A549 treated with CORT108297 at 1 μM for 4 hours (cell line): ENCODE measurements at places on chromosomes 5 and 9. TPM values are rescaled to one million over a fixed set of nuclear protein-coding genes. Genes with fewer than 3 reads are reported as not detected.

Gene RNF224
- total RNA-seq: 0.09 to 0.24 TPM (median 0.14 TPM) in 5 replicates

Gene PCDHA11
- total RNA-seq: 0.08 to 0.40 TPM (median 0.10 TPM) in 5 replicates

Gene IRX2
- total RNA-seq: 1.1 to 1.8 TPM (median 1.6 TPM) in 5 replicates

Gene LRRC14B
- not detected in 5 replicates for total RNA-seq

Gene RPP25L
- total RNA-seq: 35.1 to 50.0 TPM (median 48.2 TPM) in 5 replicates

Gene KIF4B
- total RNA-seq: 0.02 to 0.05 TPM (median 0.03 TPM) in 3 of 5 replicates, not detected in the others

Gene PTPRD
- 0.06 to 0.34 TPM (median 0.16 TPM) in 5 replicates for total RNA-seq

Gene GBGT1
- 1.3 to 3.0 TPM (median 2.6 TPM) in 5 replicates for total RNA-seq

Gene ANKRD20A1
- total RNA-seq: 0.75 to 1.2 TPM (median 1.1 TPM) in 5 replicates

Gene MAMDC2
- total RNA-seq: 0.15 to 0.38 TPM (median 0.29 TPM) in 5 replicates

Gene SLC31A1
- total RNA-seq: 19.1 to 21.7 TPM (median 20.5 TPM) in 5 replicates

Gene SKIC3
- total RNA-seq: 16.6 to 24.1 TPM (median 23.2 TPM) in 5 replicates

Gene LIX1
- not detected in 5 replicates for total RNA-seq

Gene COL27A1
- total RNA-seq: 9.8 to 15.3 TPM (median 14.6 TPM) in 5 replicates

Gene ASPN
- total RNA-seq: not detected in 5 replicates

Gene HRCT1
- total RNA-seq: 0.12 to 0.38 TPM (median 0.23 TPM) in 5 replicates

Gene ACSL6
- total RNA-seq: 0.03 to 0.17 TPM (median 0.12 TPM) in 4 of 5 replicates, not detected in the other

Gene CRAT
- total RNA-seq: 22.9 to 31.8 TPM (median 30.8 TPM) in 5 replicates

Gene FOXD4L6
- total RNA-seq: 0.06 TPM in 1 of 5 replicates, not detected in the others

Gene SH3TC2
- total RNA-seq: 0.35 to 0.58 TPM (median 0.36 TPM) in 5 replicates

Gene ADRB2
- total RNA-seq: 0.55 to 0.87 TPM (median 0.69 TPM) in 5 replicates

Gene C9orf43
- 0.53 to 0.88 TPM (median 0.65 TPM) in 5 replicates for total RNA-seq

Gene TPPP
- 4.7 to 6.4 TPM (median 5.6 TPM) in 5 replicates for total RNA-seq

Gene DND1
- total RNA-seq: 0.44 to 1.0 TPM (median 0.92 TPM) in 5 replicates

Gene DRD1
- total RNA-seq: 0.28 to 0.96 TPM (median 0.47 TPM) in 5 replicates

Gene PIK3R1
- 4.6 to 6.1 TPM (median 5.9 TPM) in 5 replicates for total RNA-seq

Gene PRKACG
- not detected in 5 replicates for total RNA-seq

Gene PTGR1
- total RNA-seq: 341 to 396 TPM (median 366 TPM) in 5 replicates

Gene AJM1
- 3.3 to 4.7 TPM (median 4.6 TPM) in 5 replicates for total RNA-seq

Gene GRXCR2
- total RNA-seq: not detected in 5 replicates

Gene PRRX2
- total RNA-seq: 3.5 to 8.8 TPM (median 7.8 TPM) in 5 replicates

Gene MAT2B
- total RNA-seq: 43.4 to 51.2 TPM (median 47.9 TPM) in 5 replicates

Gene ANKRD31
- 0.03 to 0.07 TPM (median 0.05 TPM) in 5 replicates for total RNA-seq

Gene PTCH1
- 1.8 to 3.4 TPM (median 2.7 TPM) in 5 replicates for total RNA-seq

Gene TAF11L10
- not detected in 5 replicates for total RNA-seq

Gene CFAP90
- 0.22 to 0.59 TPM (median 0.44 TPM) in 5 replicates for total RNA-seq

Gene OSMR
- total RNA-seq: 55.6 to 77.5 TPM (median 72.5 TPM) in 5 replicates

Gene ARHGEF28
- 12.9 to 14.5 TPM (median 13.5 TPM) in 5 replicates for total RNA-seq

Gene TLR4
- total RNA-seq: 0.10 to 0.18 TPM (median 0.13 TPM) in 5 replicates

Gene KIAA1958
- 1.6 to 3.1 TPM (median 2.5 TPM) in 5 replicates for total RNA-seq

Gene OTP
- 0.03 to 0.09 TPM (median 0.06 TPM) in 5 replicates for total RNA-seq

Gene ANKRD34B
- total RNA-seq: 0.04 to 0.18 TPM (median 0.07 TPM) in 5 replicates

Gene CER1
- total RNA-seq: not detected in 5 replicates
